ENCODE measurements at places on chromosomes 11 and 22. TPM values are rescaled to one million over a fixed set of nuclear protein-coding genes. Genes with fewer than 3 reads are reported as not detected.

Gene IL17REL
- total RNA-seq, result not detected

Gene RIBC2
- 0.46 TPM for total RNA-seq

Gene MTNR1B
- total RNA-seq, result not detected

Gene APLP2
- 450 TPM for total RNA-seq

Gene APOBEC3B
- total RNA-seq, result 1.3 TPM

Gene UPK3A
- not detected for total RNA-seq

Gene ANO5
- not detected for total RNA-seq
